Muscle of leg (tissue), 16 donors: ENCODE measurements at places on chromosomes 6 and 20.

DNA sequence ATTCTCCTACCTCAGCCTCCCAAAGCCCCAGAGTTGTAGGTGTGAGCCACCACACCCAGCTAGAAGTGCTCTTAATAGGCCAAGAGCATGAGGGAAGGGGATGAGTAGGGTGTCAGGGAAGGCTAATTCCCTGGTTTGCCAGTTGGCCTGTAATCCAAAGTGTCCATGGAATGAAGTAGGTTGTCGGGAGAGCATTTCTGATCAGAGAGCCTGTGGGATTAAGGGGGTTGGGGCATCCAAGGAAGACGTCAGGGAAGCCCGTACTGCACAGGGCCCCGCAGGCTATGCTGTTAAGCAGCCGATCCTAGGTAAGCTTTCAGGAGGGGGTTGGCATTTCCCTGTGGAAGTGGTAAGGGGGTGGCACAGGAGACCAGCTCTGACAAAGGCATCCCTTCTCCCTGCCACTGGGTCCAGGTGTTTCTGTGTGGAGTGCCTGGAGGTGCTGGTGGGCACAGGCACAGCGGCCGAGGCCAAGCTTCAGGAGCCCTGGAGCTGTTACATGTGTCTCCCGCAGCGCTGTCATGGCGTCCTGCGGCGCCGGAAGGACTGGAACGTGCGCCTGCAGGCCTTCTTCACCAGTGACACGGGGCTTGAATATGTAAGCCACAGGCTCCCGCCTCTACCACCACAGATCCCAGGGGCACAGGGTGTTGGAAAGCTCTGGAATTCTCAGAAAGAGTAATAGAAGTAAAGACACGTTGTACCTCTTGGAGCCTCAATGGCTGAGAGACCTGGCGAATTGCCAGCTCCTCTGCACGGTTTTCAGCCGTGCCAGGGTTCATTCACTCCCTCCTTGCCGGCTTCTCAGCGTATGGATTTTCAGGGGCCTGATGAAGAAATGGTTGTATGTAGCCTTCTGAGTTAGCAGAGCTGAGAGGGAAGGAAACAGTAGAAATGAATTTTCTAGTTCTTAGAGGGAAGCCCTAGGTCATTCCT is 21.4 kb upstream of the MAPRE1 start:
- DNase-seq: no peak

GRCh38 chr6:143331362-143331761 is 119.1 kb downstream of the ADAT2 start:
- no peak for DNase-seq

- peak; percentile 85 for DNase-seq
Measured at GRCh38 chr6:89023591-89024441, 56.7 kb upstream of the PNRC1 start.

DNA sequence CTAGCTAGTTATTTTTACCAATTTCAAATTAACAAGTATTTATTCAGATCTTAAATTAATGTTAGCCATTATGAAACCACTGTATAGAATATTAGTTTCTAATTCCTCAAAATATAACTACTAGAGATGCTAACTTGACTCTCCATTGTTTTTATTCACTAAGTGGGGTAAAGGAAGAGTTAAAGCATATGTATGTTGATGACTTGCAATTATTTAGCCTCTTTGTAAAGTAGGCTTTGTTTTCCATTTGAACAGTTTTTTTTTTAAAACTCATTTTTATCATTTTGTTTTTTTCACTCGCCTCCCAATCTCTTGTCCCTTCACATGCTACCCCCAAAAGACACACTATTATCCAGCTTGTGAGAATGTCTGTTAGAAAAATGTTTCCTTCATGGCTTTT is 3.3 kb downstream of the FAM162B start:
- no peak for DNase-seq

DNA sequence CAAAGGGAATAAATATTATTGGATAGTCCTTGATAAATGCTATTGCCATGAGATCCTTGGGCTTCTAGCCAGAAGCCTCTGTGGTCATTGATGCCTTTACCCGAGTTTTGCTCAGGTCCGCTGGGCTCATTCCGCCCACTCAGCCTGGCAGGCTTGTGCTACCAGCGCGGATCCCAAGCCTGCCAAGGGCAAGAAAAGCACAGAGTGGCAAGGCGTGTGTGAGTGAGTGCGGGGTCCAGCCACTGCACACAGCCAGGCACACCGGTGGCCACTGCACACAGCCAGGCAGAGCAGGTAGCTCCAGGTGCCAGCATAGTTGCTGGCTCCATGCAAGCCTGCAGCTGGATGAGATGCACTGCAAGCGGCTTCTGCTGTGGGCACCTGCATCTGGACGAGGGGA is 38.7 kb downstream of the STK38 start:
- no peak for DNase-seq
